Stimulated activated CD8-positive, alpha-beta memory T cell treated with anti-CD3 and anti-CD28 coated beads, Interleukin-15, amount 100 ng/mL, for 24 hours (primary cell): ENCODE measurements at places on chromosomes 7 and 10.
A peak's percentile ranks its signal among the peaks of the same experiment; 100 is the strongest.

- DNase-seq: no peak
Observed at GRCh38 chr7:84640637-84641036, 446.0 kb upstream of the SEMA3A start.

DNA sequence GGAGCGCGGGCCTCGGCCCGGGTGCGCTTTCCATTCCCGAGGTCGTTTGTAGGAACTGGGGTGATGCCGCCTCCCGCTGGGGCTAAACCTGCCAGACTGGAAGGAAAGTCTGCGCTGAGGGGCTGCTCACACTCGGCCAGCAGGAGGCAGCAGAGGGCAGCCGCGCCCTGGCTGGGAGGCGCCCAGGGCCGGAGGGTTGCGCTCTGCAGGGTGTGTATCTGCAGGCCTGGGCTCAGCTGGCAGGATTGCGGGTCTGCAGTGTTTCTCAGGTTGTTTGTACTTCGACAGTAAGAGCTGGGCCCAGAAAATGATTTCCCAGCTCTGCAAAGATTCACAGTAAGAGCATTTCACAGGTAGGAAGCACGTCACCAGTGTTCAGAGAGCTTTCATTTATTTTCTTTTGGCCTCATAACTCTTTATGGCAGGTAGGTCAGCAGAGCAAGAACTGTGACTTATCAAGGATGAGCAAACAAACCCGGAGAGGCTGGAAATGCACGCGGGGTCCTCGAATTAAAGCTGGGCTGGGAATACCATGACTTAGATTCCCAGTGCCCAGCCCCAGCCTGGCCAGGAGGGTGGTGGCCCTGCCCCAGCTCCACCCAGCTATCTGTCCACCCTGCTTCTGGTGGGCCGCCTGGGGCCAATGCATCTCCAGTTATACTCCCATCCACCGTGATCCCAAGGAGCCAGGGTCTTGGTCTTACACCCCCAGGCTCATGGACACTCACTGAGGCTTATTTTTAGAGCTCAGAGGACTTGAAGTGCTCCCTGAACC lies 15.2 kb upstream of the PPP2R2D start:
- peak; percentile 82 for DNase-seq

DNA sequence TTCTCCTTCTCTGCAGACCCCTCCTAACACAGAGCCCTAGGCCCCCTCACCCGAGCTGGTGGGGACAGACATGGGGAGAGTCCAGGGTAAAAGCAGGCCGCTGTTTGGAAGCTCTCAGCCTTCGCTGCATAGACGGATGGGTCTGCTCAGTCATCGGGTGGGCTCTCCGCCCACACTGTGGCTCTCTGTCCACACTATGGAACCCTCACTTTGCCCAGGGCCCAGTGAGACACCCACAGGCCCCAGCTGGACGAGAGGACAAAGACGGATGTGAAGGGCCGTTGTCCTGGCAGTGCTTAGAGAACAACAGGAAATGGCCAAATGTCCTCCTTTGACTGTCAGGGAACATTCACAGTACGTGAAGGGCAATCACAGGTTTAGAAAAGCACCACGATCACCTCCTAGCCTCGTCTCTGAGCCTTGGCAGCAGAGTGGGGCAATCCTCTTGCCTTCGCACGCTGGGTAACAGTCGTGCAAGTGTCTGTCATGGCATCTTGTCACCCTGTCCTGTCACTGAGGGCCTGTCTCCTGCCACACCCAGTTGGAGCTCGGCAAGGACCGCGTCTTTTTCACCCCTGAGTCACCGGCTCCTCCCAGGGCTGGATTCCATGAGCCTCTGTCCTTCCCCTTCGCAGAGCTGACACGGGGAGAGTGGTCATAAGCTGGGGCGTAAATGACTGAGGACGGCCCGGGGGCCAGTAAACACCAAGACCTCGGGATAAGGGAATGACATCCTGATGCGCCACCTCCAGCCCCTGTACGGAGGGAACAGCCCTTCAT lies 80.6 kb downstream of the PRKAG2 start:
- no peak for DNase-seq

DNA sequence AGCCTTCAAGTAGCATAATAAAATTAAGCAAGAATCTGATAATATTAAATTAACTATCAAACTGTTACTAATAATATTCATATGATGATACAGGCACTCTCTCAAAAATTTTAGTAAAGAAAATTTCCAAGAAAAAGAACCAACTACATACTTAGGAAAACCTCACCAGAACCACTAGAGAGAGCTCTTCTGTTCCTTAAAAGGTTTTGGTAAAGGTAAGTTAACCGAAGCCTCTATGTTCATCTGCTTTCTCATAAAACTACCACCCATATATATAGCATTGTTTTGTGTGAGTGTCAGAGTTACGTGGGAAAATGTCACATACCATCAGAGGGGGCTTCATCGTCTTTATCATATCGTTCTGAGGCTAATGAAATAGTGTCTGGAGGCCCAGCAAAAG lies 20.7 kb downstream of the SKAP2 start:
- DNase-seq: no peak

DNA sequence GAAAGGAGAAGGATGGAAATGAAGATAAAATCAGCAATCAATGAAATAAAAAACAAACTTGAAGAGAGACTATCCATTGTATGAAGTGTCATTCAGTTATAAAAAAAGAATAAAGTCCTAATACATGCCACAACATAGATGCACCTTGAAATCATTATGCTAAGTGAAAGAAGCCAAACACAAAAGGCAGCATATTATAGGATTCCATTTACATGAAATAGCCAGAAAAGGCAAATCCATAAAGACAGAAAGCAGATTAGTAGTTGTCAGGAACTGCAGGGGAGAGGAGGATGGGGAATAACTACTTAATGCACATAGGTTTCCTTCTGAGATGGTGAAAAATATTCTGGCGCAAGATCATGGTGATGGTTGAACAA lies 6.6 kb upstream of the PON1 start:
- no peak for DNase-seq

- DNase-seq: no peak
Observed at GRCh38 chr7:134480730-134481129, 21.8 kb upstream of the AKR1B1 start.

GRCh38 chr7:27399791-27400567 lies 157.4 kb downstream of the EVX1 start:
- no peak for DNase-seq

GRCh38 chr7:19009936-19010280 lies 107.5 kb downstream of the TWIST1 start:
- DNase-seq: no peak

- DNase-seq: no peak
Observed at GRCh38 chr10:125146791-125147579, 13.4 kb downstream of the CTBP2 start.

GRCh38 chr7:120273476-120273975 lies 551 bp downstream of the KCND2 start:
- no peak for DNase-seq

DNA sequence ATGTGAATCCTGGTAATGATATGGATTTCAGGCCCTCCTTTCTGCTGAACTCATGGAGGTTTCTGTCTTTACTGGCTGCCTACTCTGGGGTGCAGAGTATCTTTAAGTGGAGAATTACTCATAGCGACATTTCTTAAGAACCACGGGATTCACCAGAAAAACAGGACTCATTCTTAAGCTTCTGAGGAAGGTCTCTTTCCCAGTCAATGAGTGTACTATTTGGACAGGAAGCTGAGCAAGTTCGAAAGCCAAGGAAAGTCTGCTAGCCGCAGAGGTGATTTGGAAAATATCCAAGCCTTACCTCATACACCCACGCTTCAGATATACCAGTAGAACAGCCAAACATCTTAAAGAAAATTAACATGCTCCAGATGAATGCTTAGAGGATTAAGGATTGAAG lies 377.6 kb upstream of the MYO3A start:
- no peak for DNase-seq

GRCh38 chr10:26488344-26488743 lies 50.2 kb downstream of the APBB1IP start:
- no peak for DNase-seq

DNA sequence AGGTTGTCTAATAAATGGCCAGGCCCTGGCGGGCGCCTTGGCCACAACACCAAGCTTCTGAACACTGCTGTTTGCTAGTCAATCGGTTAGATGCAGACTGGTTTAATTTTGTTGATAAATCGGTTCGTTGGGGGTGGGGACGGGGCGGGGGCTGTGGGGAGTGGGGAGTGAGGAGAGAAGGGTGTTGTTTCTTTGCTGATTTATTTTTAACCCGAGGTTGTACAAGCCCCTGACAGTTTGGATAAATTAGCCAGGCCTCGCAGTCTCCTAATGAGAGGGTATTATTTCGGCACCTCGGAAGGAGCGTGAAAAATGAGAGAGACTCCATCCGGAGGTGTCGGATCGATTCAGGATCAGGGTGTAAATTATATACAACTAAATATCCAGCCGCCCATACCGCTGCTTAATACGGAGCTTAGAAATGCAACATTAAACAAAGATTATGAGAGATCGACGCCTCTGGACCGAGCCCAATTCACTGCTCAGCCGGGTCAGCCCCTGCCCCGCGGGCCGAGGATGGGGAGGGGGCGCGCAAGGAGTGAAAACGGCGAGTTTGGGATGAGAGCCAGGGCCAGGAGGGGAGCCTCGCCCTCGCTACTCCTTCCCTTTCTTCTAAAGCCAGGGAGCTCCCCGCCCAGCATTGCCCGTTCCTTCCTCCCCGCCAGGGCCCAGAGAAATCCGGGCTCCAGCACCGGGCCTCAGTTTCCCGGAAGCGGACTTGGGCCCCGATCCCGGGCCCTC lies 8.0 kb downstream of the UNCX start:
- no peak for DNase-seq

DNA sequence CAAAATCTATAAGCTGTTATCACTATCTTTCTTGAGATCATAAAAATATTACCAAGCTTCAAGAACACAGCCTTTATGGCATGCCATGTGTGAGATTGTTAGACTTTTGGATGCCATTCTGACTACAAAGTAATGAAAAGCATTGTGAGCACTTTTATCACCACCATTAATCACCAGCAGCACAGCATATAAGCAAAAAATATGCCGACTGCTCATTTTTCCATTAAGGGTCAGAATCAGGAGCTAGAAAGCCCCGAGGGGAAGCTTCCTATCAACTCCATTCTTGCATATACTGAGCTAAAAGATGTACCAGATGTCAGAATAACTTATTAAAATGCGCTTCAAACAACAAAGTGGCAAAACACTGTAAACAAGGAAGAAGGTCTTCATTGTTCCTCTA lies 114.3 kb downstream of the LMBR1 start:
- no peak for DNase-seq

DNA sequence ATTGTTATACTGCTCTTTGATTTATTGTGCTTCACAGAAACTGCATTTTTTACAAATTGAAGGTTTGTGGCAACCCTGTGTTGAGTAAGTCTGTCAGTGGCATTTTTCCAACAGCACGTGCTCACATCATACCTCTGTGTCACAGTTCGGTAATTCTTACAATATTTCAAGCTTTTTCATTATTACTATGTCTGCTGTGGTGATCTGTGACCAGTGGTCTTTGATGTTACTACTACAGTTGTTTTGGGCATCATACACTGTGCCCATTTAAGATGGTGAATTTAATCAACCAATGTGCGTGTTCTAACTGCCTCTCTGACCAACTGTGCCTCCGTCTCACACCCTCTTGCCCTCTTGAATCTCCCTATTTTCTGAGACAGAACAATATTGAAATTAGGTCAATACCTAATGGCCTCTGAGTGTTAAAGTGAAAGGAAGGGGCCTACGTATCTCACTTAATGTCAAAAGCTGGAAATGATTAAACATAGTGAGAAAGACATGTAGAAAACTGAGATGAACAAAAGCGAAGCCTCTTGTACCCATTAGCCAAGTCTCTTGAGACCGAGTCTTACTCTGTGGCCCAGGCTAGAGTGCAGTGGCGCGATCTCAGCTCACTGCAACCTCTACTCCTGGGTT lies 20.2 kb upstream of the ASL start:
- no peak for DNase-seq

DNA sequence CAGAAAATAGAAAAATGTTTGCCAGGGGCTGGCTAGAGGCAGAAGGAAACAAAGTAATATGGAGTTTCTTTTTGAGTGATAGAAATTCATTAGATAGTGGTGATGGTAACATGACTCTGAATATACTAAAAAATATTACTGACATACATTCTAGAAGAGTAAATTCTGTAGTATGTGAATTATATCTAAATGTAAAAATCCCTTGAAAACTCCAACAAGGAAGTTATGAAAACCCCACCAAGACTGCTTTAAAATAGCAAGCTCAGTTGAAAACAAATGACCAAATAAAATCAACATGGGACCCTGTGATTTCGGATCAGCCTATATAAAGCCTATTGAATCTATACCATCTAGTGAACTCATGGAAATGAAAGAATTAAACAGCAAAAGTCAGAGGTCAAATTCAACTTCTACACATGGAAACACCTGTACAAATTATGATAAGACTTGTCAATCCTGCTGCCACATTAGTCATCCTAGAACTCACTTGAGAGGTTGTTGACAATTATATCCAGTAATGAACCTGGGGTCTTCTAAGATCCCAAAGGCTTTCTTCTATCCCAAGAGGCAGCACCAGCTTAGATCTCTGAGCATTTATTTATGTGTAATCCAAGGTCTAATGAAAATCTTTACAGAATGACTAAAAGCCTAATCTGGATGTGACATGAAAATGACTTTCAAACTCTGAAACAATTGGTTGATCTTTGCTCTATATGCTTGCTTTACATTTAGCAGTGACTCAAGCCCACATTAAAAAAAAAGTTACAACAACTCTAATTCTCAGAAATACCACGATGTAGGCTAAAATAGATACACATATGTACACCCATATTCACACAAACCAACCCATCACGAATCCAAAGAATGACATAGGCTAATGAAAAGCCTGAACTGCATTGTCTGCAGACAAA lies 59.3 kb downstream of the OSBPL3 start:
- DNase-seq: no peak

GRCh38 chr10:1291178-1292090 lies 235.2 kb downstream of the WDR37 start:
- DNase-seq: no peak

- DNase-seq: no peak
Observed at GRCh38 chr10:122510326-122510725, 49.0 kb downstream of the HTRA1 start.

DNA sequence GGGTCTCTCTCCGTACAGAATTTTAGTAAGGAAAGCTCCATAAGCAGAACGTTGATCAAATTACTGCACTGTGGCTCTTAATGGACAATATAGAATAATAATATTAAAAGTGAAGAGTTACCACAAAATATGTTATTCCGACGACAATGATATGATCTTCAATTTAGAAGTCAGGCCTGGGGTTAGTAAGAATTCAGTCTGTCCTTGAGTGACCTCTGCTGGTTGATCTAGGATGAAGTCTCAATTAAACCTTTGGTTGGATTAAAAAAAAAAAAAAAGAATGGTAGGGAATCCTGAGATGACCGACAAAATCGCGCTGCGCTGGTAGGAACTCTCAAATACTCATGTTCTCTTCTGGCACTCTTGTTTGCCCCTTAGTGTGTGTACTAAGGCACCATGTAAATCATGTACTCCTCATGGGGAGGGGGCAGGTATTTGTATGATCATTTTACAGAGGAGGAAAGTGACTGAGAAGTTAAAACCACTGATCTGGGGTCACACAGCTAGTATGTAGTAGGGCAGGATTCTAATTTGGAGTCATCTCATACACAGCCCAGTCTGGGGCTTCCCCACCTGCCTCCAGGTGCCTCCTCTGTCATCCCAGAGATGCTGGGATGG lies 161.3 kb upstream of the NPVF start:
- DNase-seq: no peak

GRCh38 chr10:117967149-117967650 lies 79.5 kb downstream of the RAB11FIP2 start:
- DNase-seq: no peak

- no peak for DNase-seq
Observed at GRCh38 chr7:45182856-45183710, 25.5 kb downstream of the RAMP3 start.

- peak; percentile 18 for DNase-seq
Observed at GRCh38 chr7:43439631-43440401, 143.1 kb upstream of the STK17A start.

- no peak for DNase-seq
Observed at GRCh38 chr10:36232935-36233334, 590.8 kb upstream of the FZD8 start.
